ENCODE measurements at places on chromosomes 4 and X. TPM values are rescaled to one million over a fixed set of nuclear protein-coding genes. Genes with fewer than 3 reads are reported as not detected.

DNA sequence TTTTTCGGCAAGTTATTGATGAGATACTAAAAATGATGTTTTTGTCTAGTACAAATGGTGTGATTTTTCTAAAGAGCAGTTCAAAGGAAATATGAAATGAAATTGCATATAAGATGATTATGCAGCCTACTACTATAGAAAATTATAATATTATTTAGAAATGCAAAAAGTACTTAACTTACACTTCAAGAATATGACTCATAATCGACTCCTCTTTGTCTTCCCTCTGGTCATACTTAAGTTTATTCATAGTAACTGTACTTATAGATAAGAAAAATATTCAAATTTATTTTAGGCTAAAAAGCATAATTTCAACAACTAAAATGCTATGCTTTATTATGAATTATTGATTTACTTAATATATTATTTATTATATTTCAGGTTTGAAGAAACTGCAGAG is 33.2 kb downstream of the CEP44 start:
- H3K27ac ChIP-seq = no peak overlapping the region
- no peaks in the 10 kb centered on the region for H3K27me3 ChIP-seq
- no peaks in the 10 kb centered on the region for H3K4me1 ChIP-seq
- DNase-seq = peak; percentile 11
- H3K4me3 ChIP-seq = no peak overlapping the region
- no peaks in the 10 kb centered on the region for H3K36me3 ChIP-seq

Gene MAGEA6
- polyA plus RNA-seq = not detected

DNA sequence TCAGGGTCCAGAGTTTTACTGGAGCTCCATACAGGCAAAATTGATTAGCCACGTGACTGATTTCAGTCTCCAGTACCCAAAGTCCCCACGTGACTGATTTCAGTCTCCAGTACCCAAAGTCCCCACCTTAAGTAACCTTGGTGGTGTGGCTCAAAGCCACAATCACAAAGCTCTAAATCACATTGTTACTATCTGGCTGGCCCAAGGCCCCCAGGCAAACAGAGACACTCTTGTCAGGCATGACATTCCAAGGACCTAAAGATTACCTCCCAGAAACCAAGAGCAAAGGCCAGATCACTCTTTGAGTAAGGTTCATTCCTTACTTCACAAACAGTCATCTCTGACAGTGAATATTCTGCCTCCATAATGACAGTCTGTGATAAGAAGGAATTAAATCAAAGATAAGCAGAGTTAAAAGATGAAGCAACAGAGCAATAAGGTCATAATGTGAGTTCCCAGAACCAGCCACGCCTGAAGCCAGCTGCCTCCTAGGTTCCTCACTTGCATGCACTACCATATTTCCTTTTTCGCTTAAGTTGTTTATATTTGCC is 78.5 kb downstream of the ANXA3 start:
- no peak for DNase-seq
- no peak overlapping the region for H3K27ac ChIP-seq

Gene NXF2
- not detected for polyA plus RNA-seq

Gene BRS3
- not detected for polyA plus RNA-seq

DNA sequence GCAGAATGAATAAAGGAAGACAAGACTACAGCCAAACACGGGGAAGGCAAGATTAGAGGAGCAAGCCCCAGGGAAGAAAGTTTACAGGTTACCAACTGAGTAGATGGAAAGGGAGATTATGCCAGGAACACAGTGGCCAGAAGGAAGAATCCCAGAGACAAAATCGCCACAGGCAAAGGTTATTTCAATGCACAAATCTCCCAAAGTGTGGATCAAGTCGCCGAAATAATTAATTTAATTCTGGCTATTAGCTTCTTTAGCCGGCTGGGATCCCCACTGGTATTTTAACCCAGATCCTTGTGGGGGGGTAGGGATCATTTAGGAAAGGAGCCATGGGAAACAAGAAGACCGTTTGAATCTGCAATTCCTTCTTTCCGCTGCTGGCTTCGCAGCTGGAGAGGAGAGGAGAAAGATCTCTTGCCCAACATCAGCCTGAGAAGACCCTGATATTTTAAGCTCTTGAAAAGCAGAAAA is 171.0 kb downstream of the DHX15 start:
- no peaks in the 10 kb centered on the region for H3K27me3 ChIP-seq
- H3K36me3 ChIP-seq = no peaks in the 10 kb centered on the region

Gene UCP1
- not detected for polyA plus RNA-seq

Gene NUDT10
- 3.7 TPM for polyA plus RNA-seq

- no peak overlapping the region for H3K27ac ChIP-seq
- no peaks in the 10 kb centered on the region for H3K36me3 ChIP-seq
- H3K27me3 ChIP-seq = no peaks in the 10 kb centered on the region
- H3K4me3 ChIP-seq = no peak overlapping the region
- H3K4me1 ChIP-seq = no peaks in the 10 kb centered on the region
Measured at GRCh38 chrX:130413415-130413814, 11.6 kb downstream of the RBMX2 start.

DNA sequence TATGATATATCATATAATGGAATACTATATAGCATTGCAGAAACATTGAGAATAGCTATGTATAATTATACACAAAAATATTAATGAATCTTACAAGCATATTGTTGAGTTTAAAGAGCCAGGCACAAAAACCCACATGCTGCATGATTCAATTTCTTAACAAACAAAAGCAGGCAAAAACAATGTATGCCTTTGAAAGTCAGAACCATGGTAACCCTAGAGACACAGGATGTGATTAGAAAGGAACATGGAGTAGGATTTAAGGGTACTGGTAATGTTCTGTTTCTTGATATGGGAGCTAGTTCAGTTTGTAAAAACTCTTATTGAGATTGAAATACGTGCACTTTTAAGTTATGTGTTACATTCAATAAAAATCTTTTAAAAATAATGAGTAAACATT is 21.5 kb downstream of the CXCL8 start:
- H3K27ac ChIP-seq = no peak overlapping the region
- no peak overlapping the region for H3K4me3 ChIP-seq
- no peaks in the 10 kb centered on the region for H3K27me3 ChIP-seq
- H3K36me3 ChIP-seq = no peaks in the 10 kb centered on the region

DNA sequence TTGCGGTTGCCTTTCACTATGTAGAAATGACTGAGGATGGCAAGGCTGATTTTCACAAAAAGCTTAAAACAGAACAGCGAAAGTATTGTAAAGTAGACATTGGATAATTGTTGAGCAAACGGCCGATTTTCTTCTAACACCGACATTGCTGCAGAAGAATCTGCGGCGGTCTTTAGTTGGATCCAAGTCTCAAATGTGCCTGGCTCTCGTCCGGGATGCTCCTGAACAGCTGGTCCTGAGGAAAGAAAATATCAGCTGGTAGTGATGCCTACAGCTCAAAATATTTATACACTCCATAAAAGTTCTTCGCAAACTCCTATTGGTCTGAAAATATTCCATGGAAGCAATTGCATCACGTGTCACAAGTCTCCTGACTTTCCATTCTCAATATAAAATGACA is at the start of gene ASB5:
Gene ASB5, minus strand, starts transcription at position 260 of the 400 bp plus-strand sequence. Its CDS starts 114 bp downstream, at position 146.
- H3K4me3 ChIP-seq = no peak within 1 kb of the TSS
- no peaks in the 10 kb centered on the region for H3K36me3 ChIP-seq
- no peak for DNase-seq
- peaks cover 7% of the 10 kb centered on the region for H3K4me1 ChIP-seq
- no peaks in the 10 kb centered on the region for H3K27me3 ChIP-seq

Gene RTL5
- 4.2 TPM for polyA plus RNA-seq

Gene BTK
- polyA plus RNA-seq = 0.05 TPM

GRCh38 chr4:153788413-153789276 is at the start of gene SFRP2:
Gene SFRP2, minus strand, starts transcription at chr4:153789083. Its CDS starts 248 bp downstream, at chr4:153788835.
- H3K27me3 ChIP-seq = peaks cover 43% of the 10 kb centered on the region
- H3K4me3 ChIP-seq = no peak within 1 kb of the TSS
- no peaks in the 10 kb centered on the region for H3K36me3 ChIP-seq
- no peak for DNase-seq

- DNase-seq = no peak
- H3K4me3 ChIP-seq = no peak overlapping the region
- H3K4me1 ChIP-seq = no peaks in the 10 kb centered on the region
- H3K36me3 ChIP-seq = no peaks in the 10 kb centered on the region
- no peak overlapping the region for H3K27ac ChIP-seq
Measured at GRCh38 chr4:154559141-154559493, 3.7 kb upstream of the FGB start.

- H3K4me3 ChIP-seq = no peak overlapping the region
- peaks cover 2% of the 10 kb centered on the region for H3K4me1 ChIP-seq
- no peak overlapping the region for H3K27ac ChIP-seq
- no peak for DNase-seq
Measured at GRCh38 chr4:183639291-183639690, 19.7 kb downstream of the RWDD4 start.

DNA sequence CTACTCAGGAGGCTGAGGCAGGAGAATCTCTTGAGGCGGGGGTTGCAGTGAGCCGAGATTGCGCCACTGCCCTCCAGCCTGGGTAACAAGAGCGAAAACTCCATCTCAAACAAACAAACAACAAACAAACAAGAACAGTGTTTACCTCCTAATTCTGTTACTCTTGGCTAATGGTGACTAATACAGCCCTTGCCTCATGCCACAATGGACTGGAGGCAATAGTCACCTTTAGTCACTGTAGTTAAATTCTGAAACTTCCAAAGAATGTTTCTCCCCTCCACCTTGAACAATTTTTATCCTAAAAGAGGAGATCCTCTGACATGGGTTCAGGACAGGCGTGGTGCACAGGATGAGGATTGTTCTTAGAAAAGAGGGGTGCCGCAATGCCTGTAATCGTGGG is 241.2 kb upstream of the CTSO start:
- H3K27ac ChIP-seq = no peak overlapping the region
- H3K4me3 ChIP-seq = no peak overlapping the region
- DNase-seq = no peak
- no peaks in the 10 kb centered on the region for H3K27me3 ChIP-seq

Gene LUZP4
- polyA plus RNA-seq = not detected

- H3K27me3 ChIP-seq = no peaks in the 10 kb centered on the region
- no peak for DNase-seq
- H3K4me1 ChIP-seq = no peaks in the 10 kb centered on the region
- H3K27ac ChIP-seq = no peak overlapping the region
Measured at GRCh38 chr4:152880263-152880662, 55.9 kb upstream of the FHDC1 start.

Gene LGI2
- not detected for polyA plus RNA-seq

- H3K4me3 ChIP-seq = no peak overlapping the region
- DNase-seq = peak; percentile 77
- H3K4me1 ChIP-seq = peaks cover 4% of the 10 kb centered on the region
- H3K27ac ChIP-seq = no peak overlapping the region
Measured at GRCh38 chr4:114349543-114350175, 248.9 kb upstream of the UGT8 start.

DNA sequence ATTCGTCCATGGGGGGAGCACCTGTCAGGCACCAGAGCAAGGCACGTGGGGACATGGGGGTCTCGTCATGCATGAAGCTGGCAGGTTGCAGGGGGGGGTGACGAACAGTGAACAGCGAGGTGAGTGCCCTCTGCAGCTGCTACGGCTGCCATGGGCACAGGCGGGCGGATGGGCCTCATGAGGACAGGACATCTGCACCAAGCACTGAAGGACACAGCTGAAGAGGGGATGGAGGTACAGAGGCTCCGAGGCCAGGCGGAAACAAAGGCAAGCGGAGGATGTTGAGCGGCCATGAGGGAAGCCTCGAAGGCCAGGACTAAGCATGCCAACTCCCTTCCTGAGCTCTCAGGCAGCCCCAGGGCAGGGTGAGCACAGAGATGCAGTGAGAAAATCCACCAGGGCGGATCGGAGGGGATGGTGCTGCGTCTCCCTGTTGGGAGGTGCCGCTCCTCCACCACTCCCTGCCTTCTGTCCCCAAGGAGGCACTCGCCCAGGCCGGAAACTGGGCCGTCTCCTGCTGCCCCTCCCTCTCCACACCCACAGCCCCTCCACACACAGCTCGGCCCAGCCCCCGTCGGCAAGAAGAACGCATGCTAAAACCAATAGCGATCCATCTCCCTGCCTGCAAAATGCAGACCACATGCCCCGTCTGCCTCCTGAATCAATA is 24.6 kb downstream of the ABLIM2 start:
- no peaks in the 10 kb centered on the region for H3K36me3 ChIP-seq
- H3K27me3 ChIP-seq = no peaks in the 10 kb centered on the region
- no peak overlapping the region for H3K27ac ChIP-seq
- peaks cover 8% of the 10 kb centered on the region for H3K4me1 ChIP-seq
- no peak for DNase-seq

DNA sequence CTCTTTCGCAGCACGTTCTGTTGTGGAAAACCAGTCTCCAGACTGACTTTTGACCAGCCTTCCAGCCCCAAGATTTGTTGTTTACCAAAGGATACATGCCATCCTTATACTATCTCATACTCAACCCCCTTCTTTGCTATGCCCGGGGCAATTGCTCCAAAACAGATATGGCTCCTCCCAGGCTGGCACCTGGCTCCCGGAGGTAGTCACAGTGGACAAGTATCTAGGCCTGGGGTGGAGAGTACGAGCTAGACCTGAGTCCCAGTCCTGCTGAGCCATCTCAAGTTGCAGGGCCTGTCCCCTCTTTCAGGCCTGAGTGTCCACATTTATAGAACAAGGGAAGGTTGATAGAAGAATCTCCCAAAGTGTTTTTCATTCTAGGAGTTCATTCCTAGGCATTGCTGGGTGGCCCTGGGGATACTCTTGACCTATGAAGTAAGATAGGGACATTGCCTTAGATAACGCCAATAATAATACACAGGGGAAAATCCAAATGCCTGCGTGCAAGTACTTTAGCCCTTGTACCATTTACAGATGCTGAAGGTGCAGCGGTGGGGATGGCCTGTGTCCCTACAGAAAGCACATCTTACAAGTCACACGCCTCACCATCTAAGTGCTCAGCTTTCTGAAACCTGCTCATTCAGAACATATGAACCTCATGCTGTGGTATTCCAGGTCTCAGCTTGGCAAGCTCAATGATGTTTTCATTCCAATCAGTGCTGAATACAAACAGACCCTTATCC is 136.7 kb upstream of the MAMLD1 start:
- no peaks in the 10 kb centered on the region for H3K4me1 ChIP-seq
- no peak overlapping the region for H3K4me3 ChIP-seq

GRCh38 chr4:96264941-96265463 is 425.1 kb downstream of the PDHA2 start:
- no peaks in the 10 kb centered on the region for H3K4me1 ChIP-seq
- DNase-seq = no peak
- no peaks in the 10 kb centered on the region for H3K27me3 ChIP-seq
- no peak overlapping the region for H3K27ac ChIP-seq
- H3K36me3 ChIP-seq = no peaks in the 10 kb centered on the region

Measured in fibroblast of lung (primary cell).